Activated naive CD8-positive, alpha-beta T cell treated with anti-CD3 and anti-CD28 coated beads, Interleukin-2, amount 10 ng/mL, durations not matched to agents 7 days and 5 days (primary cell): ENCODE measurements at places on chromosomes 6 and 20.

GRCh38 chr20:19083136-19083621, 129.3 kb upstream of the SLC24A3 start:
- DNase-seq = no peak

GRCh38 chr20:52047811-52048764, 143.5 kb downstream of the ZFP64 start:
- no peak for DNase-seq

GRCh38 chr20:55472704-55473103, 532.6 kb downstream of the CBLN4 start:
- no peak for DNase-seq

DNA sequence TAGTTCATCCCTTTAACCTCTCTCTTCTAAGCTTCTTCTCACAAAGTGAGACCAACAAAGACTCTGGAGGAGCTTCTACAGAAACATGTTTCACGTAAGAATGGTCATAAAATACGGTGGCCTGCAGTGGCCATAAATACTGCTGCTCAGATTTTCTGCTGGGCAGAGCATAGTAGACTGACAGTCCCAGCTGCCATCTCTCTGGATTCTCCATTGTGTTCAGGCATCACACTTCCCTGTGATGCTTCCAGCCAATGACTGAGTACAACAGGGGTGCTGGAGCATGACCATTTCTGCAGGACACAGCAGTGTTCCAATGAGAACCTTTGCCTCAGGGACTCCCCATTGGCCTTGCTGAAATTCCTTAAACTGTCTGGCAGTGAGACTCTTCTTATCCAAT, 392.6 kb downstream of the MMUT start:
- DNase-seq = no peak

- no peak for DNase-seq
Observed at GRCh38 chr6:25290306-25291060, 11.3 kb downstream of the CARMIL1 start.

DNA sequence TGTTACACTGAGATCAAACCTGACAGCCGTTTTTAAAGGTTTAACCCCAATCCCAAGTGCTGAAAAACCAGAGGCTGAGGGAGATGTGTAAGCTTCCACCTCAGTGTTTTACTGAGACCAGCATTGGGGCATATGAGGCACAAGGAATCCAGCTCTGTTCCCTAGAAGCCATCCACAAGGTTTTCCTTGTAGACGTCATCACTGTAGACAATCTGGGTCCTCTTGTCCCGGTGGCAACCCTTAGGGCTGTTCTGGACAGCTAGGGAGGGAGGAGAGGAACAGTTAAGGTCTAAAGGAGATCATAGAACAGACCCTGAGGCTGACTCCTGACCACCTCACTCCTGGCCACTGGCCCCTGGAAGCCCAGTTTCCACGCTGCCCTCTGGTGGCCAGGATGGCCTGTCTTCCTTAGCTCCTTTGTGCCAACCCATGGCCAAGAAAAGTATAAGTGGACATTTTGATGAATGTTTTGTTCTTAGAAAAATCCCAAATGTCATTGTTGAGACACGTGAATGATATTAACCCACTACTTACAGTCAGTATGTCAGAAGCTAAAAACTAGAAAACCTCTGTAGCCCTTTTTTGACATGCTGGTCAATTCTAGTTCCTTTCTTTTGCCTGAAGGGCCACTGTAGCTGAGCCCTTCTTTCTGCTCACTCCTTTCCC, 6.4 kb downstream of the CFB start:
- peak; percentile 52 for DNase-seq

GRCh38 chr6:163780994-163781393, 366.5 kb downstream of the QKI start:
- no peak for DNase-seq

- DNase-seq = no peak
Observed at GRCh38 chr6:133541040-133541439, 299.9 kb downstream of the EYA4 start.

DNA sequence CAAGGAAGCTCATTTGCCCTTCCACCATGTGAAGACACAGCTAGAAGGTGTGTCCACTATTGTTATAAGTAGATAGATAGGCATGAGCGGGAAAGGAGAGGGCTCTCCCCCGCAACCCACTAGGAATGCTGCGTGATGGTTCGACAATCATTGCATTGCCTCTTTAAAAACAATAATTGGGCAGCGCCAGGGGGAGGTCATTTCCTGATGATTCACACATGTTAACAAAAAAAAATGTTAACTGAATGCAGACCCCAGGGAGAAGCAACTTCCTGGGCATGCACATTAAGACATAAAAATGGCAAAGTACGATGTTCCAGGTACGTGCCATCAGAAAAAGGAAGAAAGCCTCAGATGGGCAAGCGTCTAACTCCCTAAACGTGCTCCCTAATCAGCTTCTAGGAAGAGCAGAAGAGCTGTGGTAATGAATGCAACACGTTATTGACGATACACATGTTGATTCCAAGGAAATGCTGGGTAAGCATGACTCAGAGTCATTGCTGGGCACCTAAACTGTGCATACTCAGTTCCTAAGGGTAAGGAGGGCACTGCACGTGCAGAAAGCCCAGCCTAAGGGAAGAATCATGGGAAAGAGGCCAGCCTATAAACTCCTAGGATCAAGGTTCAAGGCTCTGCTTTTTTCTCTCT, 113.7 kb downstream of the FAM217A start:
- DNase-seq = no peak

GRCh38 chr6:31497531-31498476, at the start of gene MICB:
MICB (plus strand) TSS chr6:31498145; CDS start chr6:31498194, 49 bp downstream.
- DNase-seq = peak; percentile 79

DNA sequence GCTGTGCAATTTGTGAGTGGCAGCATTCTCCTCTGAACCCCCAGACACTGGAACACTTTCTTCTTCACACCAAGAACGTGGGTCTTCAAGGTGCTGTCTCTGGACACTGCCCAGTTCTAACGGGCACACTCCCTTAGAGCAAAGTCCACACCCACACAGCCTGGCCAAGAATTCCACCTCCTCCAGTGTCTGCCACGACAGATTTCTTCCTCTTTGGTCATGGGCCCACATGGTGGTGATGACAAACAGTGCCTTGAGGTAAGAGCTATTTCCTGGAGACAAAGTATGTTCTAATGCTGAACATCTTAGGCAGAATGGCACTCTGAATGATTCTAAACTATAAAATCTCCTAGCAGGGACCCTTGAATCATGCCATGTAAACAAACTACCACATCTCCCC, 25.5 kb upstream of the SSTR4 start:
- no peak for DNase-seq

- no peak for DNase-seq
Observed at GRCh38 chr6:168025831-168026710, 28.6 kb downstream of the KIF25 start.

DNA sequence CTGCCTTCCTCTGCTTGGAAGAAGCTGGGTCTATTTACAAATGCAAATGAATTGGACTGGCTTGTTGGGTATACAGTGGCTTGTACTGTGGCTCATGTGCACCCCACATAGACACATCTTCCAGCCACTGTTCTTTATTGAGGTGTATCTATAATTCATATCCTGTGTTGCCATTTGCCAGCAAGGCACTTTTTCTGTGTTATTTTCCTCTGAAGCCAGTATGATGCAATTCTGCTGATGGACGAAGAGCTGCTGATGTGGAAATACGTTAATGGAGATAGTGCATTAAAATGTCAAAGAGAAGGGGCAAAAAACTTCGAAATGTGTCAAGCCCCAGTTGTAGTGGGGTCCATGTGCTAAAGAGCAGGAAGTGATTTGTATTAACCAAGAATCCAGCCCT, 167.5 kb downstream of the TMEM242 start:
- no peak for DNase-seq

GRCh38 chr6:6614096-6614982, 25.8 kb downstream of the LY86 start:
- DNase-seq = peak; percentile 61

DNA sequence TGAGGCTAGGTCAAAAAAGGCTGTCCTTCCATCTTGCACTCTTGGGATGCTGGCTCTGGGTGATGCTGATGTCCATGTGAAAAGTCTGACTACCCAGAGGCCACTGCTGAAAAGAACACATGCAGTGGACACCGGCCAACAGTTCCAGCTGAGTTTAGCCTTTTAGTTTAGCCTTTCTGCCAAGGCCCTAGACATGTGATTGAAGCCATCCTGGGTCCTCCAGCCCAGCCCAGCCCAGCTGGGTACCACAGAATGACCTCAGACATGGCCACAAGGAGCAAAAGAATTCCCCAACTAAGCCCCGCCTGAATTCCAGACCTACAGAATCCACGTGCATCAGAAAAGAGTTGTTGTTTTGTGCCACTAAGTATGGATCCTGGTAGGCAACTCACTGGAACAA, 17.4 kb downstream of the PIGT start:
- no peak for DNase-seq

GRCh38 chr6:53209681-53210080, 61.0 kb upstream of the GCM1 start:
- DNase-seq = no peak

GRCh38 chr6:98308564-98308963, 525.8 kb upstream of the POU3F2 start:
- no peak for DNase-seq

DNA sequence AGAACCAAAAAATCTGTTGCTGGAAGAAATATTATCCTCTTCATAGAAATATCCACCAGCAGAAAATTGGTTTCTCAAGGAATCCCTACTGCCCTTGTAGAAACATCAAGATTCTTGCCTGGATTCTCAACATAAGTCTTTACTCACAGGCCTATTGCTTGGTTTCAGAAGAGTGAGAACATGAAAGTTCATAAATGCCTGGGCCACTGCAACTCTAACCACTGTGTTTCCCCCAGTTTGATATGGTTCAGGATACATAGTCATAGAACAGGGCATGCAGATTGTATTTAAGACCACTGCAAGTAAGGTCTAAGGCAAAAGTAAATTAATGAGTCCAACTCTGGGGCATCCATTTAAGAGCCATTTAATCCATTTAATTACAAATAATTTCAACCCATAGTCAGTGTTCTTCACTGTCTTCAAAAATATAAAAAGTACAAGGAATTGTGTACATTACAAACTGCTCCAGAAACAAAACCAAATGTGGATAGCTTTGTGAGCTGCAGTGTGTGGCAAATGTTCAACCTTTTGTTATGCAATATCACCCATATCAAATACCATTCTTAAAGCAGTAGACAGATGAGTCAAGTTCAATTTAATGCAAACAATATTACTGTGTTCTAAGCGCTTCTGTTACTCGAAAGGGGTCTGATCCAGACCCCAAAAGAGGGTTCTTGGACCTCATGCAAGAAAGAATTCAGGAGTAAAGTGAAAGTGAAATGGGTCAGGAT, 83.3 kb downstream of the OPRM1 start:
- no peak for DNase-seq

DNA sequence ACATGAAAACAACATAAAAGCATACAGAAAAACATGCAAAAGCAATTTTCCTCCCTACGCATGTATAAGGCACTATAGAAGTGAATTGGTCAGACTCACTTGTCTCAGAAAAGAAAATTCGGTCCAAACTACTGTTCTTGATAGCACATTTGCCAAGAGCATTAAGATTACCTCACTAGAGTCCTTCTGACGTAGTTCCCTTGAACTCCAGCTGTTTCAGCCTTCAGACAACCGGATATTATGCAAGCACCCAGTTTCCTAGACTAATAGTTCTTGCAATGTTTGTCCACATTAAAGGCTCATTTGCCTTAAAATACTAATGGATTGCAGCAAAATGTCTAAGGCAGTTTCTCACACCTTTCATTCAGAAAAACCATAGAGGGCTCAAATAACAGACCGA, 2.5 kb upstream of the CASS4 start:
- no peak for DNase-seq

DNA sequence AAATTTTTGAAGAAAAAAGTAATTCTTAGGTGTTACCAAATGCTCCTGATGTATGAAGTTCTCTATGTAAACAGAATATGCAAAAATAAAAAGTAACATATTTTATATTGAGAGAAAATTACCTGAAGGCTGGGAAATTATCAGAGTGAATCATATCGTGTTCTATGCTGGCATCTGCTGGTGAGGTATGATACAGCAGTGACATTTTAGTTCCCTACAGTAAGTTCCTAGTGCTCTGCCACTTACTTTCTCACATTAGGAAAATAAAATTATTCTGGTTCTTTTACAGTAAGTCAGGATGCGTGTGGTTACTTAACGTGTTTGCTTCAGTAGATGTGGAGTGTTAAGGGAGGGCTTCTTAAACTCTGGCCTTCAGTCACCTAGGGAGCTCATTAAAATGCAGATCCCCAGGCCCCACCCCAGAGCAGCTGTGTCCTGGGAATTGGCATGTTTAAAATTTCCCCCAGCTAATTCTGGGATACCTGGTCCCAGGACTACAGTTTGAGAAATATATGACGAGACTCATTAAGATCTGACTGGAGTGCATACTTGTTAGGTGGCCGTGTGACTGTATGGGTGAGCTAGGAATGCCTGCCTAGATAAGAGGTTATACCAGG, 3.2 kb downstream of the ACTR5 start:
- DNase-seq = no peak

DNA sequence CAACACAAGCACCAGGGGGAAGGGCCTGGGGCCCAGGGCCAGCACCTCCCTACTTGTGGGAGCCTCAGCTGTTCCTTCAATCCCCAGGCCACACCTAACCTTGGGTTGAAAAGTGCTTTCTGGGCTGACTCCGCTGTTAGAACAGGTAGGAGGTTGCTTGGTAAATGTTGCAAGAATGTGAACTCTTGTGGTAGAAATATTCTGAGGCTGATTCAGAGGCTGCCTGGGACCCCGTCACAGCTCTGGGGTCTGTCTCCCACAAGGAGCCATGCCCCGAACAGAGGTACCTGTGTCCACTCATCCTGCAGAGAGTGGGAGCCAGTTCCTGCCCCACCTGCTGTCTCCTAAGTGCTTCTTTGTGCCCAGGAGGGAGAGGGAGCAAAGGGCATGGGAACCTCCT, 14.4 kb upstream of the MAS1L start:
- no peak for DNase-seq

DNA sequence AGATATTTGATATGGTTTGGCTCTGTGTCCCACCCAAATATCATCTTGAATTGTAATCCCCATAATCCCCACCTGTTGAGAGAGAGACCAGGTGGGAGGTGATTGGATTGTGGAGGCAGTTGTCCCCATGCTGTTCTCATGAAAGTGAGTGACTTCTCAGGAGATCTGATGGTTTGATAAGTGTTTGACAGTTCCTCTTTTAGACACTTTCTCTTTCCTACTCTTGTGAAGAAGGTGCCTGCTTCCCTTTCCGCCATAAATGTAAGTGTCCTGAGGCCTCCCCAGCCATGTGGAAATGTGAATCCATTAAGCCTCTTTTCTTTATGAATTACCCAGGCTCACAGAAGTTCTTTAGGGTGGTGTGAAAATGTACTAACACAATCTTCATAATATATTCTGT, 1404.0 kb upstream of the ADGRB3 start:
- no peak for DNase-seq

DNA sequence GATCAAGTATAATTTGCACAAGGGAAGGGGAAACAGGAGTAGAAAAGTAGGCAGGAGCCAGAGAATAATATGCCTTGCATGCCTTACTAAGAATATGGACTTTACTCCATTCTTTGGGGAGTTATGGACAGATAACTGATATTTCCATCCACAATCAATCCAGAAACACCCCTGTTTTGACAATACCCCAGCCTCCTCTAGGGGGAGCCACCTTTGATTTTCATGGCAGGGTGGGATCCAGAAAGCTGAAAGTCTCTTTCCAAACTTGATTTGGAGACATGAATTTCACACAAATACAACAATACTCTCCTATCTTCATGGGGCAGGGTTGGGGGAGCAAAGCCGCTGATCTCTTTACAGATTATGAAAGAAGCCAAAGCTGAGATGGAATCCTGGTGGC, 404.1 kb downstream of the FOXA2 start:
- DNase-seq = no peak

GRCh38 chr6:99668036-99668705, 61.5 kb downstream of the PRDM13 start:
- no peak for DNase-seq

GRCh38 chr6:12594530-12594893, 122.1 kb upstream of the PHACTR1 start:
- DNase-seq = no peak
